ENCODE measurements at places on chromosomes 6 and 20.

GRCh38 chr6:99019381-99019780, 71.6 kb upstream of the FBXL4 start:
- no peak for DNase-seq

- DNase-seq: no peak
These were observed 245.4 kb downstream of the PTPRK start for GRCh38 chr6:128275030-128275429.

DNA sequence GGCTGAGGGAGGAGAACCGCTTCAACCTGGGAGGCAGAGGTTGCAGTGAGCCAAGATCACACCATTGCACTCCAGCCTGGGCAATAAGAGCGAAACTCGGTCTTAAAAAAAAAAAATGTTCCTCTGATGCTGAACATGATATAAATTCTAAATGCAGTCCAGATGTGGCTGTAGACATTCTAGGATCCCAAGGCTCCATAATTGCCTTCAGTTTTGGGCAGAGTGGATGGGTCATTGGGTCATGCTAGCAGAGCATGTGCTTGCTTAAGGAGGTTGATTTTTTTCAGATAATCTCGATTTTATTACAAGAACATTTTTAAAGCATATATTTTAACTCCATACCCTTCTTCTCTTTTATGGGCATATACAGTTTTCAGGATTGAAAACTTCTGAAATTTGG, 112.0 kb downstream of the UTRN start:
- no peak for DNase-seq

- peak; percentile 27 for DNase-seq
These were observed 1.3 kb downstream of the HIVEP2 start for GRCh38 chr6:142943711-142944123.

GRCh38 chr20:17169585-17170136, 57.2 kb upstream of the PCSK2 start:
- DNase-seq: no peak

- no peak for DNase-seq
These were observed 292.8 kb downstream of the FRK start for GRCh38 chr6:115767931-115768330.

DNA sequence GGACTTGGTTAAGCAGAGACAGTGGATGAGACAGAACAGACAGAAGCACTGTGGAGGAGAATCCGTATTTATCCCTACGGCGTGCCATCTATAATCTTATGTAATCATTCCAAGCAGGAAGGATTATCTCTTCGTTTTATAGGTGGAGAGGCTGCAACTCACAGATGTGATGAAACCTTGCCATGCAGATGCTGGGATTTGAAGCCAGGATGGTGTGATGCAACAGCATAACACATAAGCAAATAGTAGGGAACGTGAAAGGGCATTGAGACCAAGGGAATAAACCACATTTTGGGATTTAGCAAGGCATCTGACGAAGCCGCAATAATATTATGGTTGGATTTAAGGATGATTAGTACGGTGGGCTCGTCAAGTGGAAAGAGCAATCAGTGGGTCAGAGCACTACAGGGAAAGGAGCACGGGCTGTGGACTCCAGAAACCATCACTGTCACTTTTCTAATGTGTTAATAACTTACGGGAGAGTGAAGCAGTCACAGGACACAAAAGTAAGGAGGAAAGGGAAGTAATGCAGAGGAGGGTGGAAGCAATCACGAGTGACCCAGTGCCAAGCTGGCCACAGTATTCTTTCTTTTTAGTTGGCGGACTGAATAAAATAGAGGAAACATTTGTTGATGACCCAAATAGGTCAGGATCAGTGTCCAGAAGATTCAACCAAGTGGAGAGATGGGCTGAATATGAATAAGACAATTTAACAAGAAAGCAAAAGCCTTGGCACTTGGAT, 119.6 kb upstream of the EDN1 start:
- DNase-seq: no peak

DNA sequence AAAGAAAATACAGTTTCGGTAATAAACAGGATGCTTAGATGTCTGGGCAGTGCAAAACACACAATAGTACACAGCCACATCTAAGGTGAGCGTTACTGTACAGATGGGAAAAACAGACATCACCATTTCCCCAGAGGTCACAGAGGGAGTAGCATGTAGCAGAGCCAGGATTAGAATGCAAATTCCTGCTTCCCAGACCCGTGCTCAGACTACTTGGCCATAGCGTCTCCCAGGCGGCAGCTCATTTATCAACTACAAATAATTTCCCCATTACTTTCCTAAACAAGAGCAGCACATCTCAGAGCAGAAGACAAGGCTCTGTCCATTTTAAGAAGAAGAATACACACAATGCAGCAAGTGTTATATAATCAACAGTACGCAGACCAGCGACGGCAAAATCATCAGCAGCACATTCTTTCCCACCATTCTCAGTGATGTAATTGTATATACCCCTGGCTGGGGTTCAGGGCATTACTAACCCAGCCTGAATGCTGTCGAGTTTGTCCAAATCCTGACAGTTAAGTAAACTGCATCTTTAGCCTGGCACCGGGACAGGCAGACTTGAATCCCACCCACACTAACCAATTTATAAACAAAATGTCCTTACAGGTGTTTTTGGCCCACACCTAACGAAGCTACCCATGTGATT, 61.9 kb downstream of the CNKSR3 start:
- DNase-seq: no peak

GRCh38 chr20:50251992-50252511, 61.4 kb downstream of the CEBPB start:
- DNase-seq: no peak

DNA sequence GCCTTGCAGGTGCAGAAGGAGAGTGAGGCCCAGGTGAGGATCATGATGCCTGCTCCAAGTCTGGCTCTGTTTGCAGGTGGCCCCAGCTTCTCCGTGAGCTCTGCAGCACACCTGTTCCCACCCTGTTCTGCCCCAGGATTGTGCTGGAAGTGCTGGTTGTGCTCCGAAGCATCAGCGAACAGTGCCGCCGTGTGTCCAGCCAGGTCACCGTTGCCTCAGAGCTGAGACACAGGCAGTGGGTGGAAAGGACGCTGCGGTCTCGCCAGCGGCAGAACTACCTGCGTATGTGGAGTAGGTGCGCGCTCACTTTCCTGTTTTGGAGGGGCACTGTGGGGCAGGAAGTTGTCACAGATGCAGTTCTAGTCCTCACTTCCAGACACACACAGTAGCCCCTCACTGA, 25.0 kb downstream of the ERMARD start:
- DNase-seq: no peak

DNA sequence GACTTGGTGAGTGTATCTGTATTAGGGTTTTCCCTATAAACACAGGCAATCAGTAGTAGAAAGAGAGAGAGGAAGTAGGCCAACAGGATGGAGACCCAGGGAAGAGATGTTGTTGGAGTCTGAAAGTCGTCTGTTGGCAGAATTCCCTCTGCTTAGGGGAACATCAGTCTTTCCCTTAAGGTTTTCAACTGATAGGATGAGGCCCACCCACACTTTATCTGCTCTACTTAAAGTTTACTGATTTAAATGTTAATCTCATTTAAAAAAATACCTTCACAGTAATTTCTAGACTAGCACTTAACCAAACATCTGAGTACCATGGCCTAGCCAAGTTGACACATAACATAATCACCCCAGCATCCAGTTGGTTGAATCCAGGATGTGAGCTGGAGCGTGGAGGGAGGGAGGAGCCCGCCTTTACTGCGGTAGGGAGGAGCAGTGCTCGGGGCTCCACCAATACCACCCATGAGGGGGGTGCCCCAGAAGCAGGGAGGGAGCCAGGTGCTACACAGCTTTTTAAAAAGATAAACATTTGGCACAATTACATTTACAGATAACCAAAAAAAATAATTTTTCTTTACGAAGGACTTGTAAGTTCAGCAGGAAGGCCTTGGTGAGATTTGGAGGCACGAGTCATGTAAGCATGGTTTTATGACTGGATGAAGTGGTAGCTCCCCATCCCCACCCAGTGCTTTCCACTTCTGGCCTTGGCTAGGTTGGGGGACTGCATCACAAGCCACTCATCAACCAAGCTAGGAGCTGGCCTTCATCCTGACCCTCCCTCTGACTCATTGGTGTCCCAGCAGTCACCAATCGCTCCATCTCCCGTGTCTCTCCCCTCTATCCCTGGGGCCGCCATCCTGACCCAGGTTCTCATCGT, 18.4 kb upstream of the SNX9 start:
- no peak for DNase-seq
